Stimulated activated CD8-positive, alpha-beta memory T cell treated with anti-CD3 and anti-CD28 coated beads, Interleukin-4, amount 100 ng/mL, for 4 hours (primary cell): ENCODE measurements at places on chromosomes 1 and 21.

DNA sequence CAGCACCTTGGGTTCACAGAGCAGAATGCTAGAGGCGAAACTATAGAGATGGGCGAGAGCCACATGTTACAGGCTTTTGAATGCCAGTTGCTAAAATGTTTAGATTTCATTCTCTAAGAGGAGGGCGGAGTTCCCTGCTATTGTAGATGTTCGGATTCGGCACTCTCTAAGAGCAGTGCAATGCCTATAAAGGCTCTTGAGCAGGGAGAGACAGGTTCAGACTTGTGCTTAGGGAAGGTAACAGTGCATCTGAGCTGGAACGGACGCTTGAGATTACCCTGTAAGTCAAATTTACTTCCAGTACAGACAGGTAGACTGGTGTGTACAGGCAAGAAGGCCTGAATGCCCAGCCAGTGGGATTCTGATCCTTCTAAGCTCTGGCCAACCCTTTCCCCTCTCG is 15.3 kb downstream of the LURAP1 start:
- no peak for DNase-seq

GRCh38 chr21:46227811-46228344 is 696 bp downstream of the LSS start:
- no peak for DNase-seq

DNA sequence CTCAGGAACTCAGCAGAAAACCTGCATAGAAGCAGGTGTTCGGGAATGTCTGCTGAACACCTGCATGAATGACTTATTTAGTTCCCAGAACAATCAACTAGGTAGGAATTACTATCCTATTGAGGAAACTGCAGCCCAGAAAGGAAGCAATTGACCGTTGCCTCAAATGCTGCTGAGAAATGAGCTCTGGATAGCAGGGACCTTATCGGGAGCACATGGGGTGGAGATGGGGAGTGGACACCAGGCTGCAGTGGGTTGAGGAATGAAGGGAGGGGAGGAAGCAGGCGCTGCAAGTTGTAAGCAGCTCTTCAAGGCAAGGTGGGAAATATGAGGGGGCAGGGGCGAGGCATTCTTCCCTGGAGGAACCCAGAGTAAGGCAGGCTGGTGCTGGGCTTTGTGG is 10.8 kb upstream of the CDCP2 start:
- no peak for DNase-seq

DNA sequence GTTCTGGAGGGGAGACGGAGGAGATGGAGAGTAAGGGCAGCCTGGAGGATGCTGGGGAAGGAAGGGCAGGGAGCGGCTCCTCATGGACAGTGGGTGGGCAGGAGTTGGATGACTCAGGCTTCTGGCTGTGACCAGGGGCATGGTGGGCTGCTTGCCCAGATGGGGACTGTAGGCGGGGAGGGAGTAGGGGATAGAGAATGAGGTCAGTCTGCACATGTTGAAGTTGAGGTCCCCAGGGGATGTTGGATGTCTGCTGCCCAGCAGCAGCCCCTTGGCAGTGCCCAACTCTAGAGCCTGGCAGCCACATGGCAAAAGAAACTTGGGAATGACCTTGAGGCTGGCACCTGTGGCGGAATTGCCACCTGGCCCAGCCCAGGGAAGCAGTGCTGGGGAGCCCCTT is 6.4 kb downstream of the SELENON start:
- DNase-seq, result no peak

GRCh38 chr1:234277161-234277868 is 95.9 kb upstream of the COA6 start:
- DNase-seq, result no peak
